Right forelimb (tissue), 1 donor: ENCODE measurements at places on chromosomes 4 and X.

DNA sequence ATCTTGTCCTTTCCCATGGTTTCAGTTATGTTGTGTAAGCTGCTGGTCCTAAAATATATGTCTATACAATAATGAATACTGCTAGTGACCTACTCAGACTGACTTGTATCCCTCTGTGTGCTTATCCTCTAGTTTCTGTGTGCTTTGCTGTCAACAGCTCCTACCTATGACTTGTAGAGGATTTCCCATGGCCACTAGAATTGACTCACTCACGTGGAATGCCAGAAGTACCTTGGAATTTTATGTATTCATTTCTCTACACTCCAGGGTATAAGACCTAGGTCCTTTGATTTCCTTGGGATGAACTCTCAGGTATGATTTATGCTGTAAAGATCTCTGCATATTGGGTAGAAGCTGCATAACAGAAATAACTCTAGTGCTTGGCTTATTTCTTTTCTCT, 279.9 kb upstream of the SLIT2 start:
- DNase-seq = no peak

DNA sequence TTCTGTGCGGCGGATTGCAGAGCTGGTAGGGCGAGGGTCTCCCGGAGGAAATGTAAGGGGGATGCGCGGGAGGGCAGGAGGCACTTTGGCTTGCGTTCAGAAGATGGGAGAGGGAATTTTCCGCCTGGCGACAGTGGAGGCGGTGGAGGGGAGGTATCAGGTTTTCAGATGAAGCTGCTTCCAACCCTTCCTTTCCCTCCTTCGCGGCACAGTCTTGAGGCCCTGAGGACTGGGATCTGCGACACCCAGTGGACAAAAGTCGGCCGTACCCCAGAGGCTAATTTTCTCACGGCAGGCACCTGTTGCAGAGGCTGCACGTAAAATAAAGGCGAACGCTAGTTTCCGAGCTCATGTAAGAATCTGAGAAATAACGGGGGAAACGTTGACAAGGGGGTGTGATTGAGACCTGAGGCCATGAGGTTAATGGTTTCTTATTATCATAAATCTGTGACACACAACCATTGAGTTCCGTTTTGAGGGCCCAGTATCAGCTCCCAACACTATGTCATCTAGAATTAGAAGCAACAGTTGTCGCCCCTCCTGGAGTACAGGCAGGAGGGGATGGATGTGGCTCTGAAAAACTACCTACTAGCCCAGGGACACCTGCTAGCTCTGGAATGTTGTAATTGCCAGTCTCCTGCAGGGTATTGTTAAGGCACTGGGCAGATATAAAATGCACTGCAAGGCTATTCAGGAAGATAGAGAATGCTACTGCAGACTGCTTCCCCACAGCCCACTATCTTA, 1.1 kb downstream of the ZCCHC18 start:
- DNase-seq = no peak

DNA sequence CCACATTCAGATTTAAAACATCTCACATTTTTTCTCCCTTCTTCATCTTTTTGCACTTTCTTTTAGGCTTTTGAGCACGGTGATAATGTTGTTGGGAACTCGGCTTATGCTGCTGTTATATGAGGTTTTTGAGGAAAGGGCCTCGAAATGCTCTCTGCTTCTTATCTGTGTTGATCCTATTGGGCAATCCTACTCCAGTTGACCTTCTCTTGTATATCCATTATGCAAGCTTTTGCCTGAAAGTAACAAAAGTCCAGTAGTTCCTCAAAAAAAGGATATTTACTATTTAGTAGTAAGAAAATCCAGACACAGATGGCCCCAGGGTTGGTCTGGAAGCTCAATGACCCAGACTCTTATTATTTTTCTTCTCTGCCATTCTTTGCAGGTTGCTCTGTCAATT, 57.7 kb upstream of the SPANXB1 start:
- no peak for DNase-seq

GRCh38 chrX:112968351-112969133, 127.9 kb upstream of the AMOT start:
- no peak for DNase-seq

DNA sequence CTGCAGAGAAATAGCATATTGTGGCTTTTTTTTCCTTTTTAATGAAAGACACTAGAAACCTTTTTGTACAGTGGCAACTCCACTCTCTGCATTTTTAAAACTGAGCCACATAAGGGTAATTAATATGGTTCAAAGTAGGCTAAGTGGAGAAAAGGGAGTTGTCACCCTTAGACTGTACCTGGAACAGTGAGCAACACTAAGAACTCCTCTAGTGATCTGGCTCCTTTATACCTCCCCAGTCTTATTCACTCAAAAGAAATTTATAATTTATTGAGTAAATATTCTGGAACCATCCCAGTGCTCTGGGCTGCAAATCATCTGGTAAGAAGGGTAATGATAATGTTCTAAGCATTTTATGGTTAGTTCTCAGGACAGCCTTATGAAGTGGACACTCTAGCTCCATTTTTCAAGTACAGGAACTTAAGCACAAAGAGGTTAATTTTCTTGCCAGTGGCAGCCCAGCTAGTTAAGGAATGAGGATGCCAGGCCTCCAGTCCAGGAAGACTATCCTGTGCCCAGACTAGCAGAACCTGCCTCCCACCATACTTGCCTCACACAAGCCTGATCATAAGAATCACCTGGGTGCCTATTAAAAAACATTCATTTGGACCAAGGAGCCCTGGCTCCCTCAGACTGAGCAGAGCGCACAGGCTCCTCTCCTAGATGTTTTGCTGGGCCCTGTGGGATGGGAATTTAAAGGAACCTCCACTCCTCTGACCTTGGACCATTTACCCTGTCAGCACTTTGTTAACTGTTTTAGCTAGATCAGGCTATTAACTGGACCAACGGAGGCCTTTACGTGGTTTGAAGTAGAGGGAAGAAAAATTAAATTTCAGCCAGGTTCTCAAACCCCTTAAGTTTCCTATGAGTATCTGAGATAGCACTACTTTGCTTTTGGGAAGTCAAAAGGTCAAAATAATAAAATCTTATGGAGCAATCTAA, 102.6 kb downstream of the PDE5A start:
- DNase-seq = no peak

GRCh38 chr4:6456450-6456849, 16.0 kb downstream of the PPP2R2C start:
- no peak for DNase-seq
